ENCODE measurements at places on chromosomes 5 and 9.

GRCh38 chr9:87119328-87119881 lies 172.1 kb upstream of the GAS1 start:
- DNase-seq, result peak; percentile 63

- DNase-seq, result no peak
Measured at GRCh38 chr5:173441053-173441628, 112.9 kb upstream of the STC2 start.

DNA sequence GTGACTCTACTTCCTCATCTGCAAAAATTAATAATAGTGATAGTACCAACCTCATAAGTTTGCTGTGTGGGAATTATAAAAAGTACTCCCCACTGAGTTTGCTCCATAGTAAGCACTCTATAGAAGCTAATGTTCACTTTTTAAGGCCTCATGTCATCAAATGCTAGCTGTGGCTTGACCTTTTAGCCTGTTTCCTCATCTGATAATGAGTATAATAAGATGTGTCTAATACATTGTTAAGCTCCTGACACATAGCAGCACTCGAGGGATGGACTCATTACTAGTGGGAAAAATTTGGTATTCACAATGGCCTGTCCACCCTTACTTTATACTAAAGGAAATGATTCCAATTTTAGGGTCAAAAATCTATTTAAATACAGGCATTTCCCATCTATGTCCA lies 26.1 kb upstream of the CAST start:
- DNase-seq, result no peak

DNA sequence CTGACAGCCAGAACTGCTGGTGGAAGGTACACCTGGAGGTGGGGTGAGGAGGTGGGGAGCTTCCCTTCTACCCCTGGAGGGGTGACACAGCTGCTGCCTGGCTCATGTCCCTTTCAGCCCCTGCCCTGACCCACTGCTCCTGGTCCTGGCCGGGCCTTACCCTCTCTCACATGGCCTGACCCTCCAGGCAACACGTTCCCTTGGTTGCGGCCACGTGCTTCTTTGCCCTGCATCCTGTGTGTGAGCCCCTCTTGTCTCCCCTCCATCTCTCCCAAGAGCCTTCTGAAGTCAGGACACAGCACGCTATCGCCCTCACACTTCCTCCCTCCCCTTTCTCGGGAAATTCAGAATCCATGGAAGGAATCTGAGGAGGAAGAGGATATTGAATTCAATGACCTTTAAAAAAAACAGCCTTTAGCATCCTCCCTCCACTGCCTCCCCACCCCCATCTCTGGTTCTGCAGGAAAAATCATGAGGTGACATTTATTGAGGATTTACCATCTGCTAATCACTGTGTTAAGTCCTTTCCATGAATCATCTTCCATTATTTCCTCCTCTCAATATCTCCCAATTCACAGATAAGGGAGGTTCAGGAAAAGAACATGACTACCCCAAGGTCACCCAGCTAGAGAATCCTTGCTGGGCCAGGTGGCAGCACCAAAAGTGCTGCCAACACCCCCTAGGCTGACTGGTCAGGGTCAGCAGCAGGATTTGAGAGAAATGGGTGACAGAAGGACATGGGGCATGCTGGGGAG lies 8.3 kb downstream of the AQP3 start:
- no peak for DNase-seq

DNA sequence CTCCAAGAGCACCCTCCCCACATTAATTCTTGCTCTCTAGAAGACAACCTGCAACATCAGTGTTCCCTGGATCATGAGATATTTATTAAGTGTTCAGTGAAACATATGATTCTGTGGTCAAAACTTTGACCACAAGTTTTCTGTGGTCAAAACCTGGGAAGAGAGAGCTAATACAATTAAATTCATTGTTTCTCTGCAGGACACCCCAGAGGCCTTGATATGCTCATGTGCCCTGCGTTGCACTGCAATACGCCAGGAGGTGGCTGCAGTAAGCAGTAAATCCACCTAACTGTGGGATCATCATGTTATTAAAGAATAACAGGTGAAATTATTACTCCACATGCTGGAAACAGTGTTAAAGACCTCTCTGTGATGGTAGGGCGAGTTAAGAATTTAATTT lies 109.3 kb upstream of the SPDL1 start:
- DNase-seq, result no peak

- DNase-seq, result peak; percentile 87
Measured at GRCh38 chr5:34486160-34486848, 169.8 kb upstream of the RAI14 start.

- peak; percentile 36 for DNase-seq
Measured at GRCh38 chr5:93585767-93586385, 2.9 kb downstream of the NR2F1 start.

- no peak for DNase-seq
Measured at GRCh38 chr5:114402206-114402605, 40.3 kb downstream of the KCNN2 start.

GRCh38 chr5:54524704-54525103 lies 7.1 kb downstream of the SNX18 start:
- no peak for DNase-seq

GRCh38 chr9:88443480-88444113 lies 55.4 kb downstream of the SPIN1 start:
- no peak for DNase-seq

DNA sequence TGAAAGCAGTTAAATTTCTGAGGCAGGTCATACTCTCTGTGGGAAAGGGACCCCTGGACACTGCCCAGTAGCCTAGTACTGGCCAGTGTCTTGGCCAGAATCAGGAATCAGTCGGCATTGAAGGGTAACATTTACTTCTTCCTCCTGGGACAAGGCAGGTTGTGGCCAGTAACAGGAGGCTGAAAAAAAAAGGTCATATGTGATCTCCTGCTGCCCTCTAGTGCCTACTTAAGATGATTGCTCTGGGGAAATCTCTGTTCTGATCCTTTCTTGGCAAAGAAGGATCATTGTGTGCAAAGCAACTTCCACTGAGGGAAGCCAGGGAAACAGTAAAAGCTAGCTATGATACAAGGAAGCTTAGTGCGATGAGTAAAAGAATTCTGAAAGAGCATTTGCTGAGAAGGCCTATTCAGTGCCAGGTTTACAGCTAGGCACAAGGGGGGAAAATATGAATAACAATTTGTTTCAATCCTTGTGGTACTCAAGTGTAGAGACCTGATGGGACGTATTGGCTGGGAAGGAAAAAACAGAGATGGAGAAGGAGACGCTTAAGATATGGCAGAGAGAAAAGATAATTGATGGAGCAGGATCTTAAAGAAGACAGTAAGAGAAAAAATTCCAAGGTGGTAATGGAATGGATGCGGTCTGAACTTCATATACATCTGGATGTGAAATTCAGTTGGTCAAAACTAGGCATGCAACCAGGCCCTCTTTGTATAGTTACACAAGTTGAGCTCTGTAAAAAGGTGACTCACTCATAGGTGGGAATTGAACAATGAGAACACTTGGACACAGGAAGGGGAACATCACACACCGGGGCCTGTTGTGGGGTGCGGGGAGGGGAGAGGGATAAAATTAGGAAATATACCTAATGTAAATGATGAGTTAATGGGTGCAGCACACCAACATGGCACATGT lies 25.8 kb upstream of the TRIM32 start:
- peak; percentile 68 for DNase-seq

DNA sequence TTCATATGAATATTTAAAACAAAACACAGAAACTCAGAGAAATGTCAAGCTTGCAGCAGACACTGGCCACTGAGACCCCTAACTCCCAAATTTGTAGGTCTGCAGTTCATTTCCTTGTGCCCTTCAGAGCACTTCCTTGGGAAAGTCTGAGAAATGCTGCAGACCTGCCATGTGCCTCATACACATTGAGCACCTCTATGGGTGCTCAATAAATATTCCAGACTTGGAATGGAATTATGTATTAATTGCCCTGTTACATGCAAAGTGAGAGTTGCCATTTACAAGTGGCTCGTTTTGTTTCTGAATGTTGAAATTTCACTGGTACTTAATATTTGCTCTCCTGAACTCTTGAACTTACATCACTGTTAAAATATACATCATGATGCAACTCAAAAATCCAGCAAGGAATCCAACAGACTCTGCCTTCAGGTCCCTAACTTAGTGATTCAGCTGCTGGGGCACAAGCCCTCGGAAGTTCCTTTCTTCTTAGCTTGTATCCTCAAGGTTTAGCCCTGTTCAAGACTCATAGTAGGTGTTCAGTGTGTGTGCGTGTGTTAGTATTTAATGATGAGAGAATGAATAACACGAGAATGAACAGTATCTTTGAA lies 90.6 kb downstream of the PTCD2 start:
- peak; percentile 53 for DNase-seq

DNA sequence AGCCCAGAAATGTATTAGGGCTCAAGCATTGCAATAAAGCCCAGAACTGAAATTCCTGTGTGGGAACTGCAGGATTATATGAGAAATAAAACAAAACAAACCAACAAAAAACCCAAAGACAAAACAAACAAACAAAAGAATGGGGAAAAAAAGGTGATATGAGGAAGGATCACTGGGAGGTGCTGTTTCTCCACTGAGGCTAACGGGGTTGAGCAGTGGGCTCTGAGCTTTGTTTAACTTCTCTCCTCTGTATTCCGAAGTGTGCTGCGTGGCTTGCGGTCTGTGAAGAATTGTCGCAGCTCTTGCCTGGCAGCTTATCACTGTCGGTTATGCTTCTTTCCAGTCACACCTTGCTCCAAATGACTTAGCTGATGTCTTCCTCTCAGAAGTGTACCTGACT lies 106.3 kb downstream of the TENT4A start:
- DNase-seq, result no peak

- DNase-seq, result no peak
Measured at GRCh38 chr9:133134388-133135145, 13.5 kb upstream of the RALGDS start.

- DNase-seq, result no peak
Measured at GRCh38 chr5:101897914-101898313, 398.2 kb downstream of the SLCO4C1 start.

- DNase-seq, result no peak
Measured at GRCh38 chr9:7879551-7880245, 80.1 kb upstream of the DMAC1 start.

GRCh38 chr9:68725070-68725469 lies 20.0 kb downstream of the PIP5K1B start:
- no peak for DNase-seq

DNA sequence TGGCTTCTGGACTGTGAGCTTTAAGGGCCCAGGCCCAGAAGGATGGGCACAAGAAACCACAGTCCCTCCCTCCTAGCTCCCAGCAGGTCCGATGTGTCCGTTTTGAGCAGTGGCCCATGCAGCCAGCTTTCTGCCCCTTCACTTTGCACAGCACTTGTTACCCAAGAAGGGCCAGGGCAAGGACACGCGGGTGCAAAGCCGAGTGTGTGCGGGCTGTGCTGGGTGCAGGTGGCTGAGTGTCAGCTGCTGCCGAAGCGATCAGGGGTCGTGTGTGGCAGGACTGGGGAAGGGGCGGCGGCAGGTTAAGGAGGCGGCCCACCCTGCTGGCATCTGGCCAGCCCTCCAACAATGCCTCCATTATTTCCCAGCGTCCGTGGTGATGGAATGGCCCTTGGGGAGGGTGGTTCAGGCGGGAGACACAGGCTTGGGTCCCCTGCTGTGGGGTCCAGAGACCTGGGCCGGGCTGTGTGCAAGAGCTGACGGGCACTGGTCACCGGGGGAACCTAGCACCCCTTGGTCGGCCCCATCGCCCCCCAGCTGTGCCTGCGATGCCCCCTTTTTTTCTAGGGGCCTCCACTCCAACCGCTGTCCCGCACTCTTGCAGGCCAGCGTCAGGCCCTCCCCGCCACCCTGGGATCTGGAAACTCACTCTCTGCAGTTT lies 653 bp downstream of the LHX3 start:
- DNase-seq, result no peak

GRCh38 chr5:135386096-135386495 lies 12.9 kb downstream of the MACROH2A1 start:
- DNase-seq, result peak; percentile 72

Measured in HCEC 1CT (cell line).